Stimulated activated CD4-positive, alpha-beta T cell treated with anti-CD3 and anti-CD28 coated beads, Interleukin-15, amount 100 ng/mL, for 1 hour (primary cell): ENCODE measurements at places on chromosomes 6 and 20.

- DNase-seq, result no peak
These were observed 999 bp upstream of the PIM1 start for GRCh38 chr6:37168811-37169495.

DNA sequence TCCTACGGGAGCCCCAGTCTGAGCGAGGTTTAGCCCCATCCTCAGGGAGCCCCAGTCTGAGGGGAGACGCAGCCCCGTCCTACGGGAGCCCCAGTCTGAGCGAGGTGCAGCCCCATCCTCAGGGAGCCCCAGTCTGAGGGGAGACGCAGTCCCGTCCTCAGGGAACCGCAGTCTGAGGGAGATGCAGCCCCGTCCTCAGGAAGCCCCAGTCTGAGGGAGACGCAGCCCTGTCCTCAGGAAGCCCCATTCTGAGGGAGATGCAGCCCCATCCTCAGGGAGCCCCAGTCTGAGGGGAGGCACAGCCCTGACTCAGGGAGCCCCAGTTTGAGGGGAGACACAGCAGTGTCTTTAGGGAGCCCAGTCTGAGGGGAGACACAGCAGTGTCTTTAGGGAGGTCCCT lies 27.9 kb downstream of the VEGFA start:
- no peak for DNase-seq

- DNase-seq, result no peak
These were observed 303.6 kb downstream of the SAMD5 start for GRCh38 chr6:147811913-147812629.

DNA sequence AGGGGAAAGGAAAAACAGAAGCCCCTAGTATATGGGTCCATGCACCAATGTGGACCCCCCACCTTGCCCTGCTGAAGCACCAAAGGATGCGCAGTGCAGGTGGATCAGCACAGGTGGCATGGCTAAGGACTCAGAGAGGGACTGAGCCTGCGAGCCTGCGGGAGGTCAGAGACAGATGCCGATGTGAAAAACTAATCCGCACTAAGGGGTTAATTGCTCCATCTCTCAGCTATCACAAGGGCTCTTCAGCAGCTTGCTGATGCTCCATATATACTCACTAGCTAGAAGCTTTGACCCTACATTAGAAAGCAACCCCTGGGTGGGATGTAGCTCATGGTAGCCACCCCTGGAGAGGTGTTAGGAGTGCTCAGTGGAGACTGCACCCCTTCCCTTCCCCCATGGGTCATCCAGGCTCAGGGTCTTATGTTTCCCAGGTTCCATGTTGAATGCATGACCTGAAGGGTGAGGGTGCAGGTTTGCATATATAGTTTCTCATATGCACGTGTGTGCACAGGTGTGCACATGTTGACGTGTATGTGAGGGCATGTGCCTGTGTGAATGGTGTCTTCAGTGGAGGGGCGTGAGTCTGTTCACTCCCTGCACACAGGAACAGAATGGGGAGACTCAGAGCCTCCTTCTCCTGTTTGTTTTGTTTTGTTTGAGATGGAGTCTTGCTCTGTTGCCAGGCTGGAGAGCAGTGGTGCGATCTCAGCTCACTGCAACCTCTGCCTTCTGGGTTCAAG lies 13.4 kb upstream of the IP6K3 start:
- DNase-seq, result no peak

- no peak for DNase-seq
These were observed 301.3 kb upstream of the JARID2 start for GRCh38 chr6:14944593-14944992.
